ENCODE measurements at places on chromosomes 16 and 17.

- H3K4me1 ChIP-seq = no peaks in the 10 kb centered on the region
- H3K27ac ChIP-seq = no peak overlapping the region
- no peaks in the 10 kb centered on the region for H3K27me3 ChIP-seq
- no peak overlapping the region for H3K4me3 ChIP-seq
- H3K36me3 ChIP-seq = no peaks in the 10 kb centered on the region
These were observed 14.1 kb upstream of the MRTFB start for GRCh38 chr16:14056970-14057369.

- DNase-seq = no peak
- no peaks in the 10 kb centered on the region for H3K4me1 ChIP-seq
- no peak overlapping the region for H3K4me3 ChIP-seq
- H3K36me3 ChIP-seq = no peaks in the 10 kb centered on the region
These were observed 80.0 kb downstream of the USP32 start for GRCh38 chr17:60311936-60312335.

GRCh38 chr16:27244363-27244755 lies 24.2 kb downstream of the NSMCE1 start:
- H3K4me1 ChIP-seq = peaks cover 4% of the 10 kb centered on the region
- no peak for DNase-seq
- no peak overlapping the region for H3K4me3 ChIP-seq
- no peak overlapping the region for H3K27ac ChIP-seq
- no peaks in the 10 kb centered on the region for H3K36me3 ChIP-seq
- H3K27me3 ChIP-seq = no peaks in the 10 kb centered on the region

GRCh38 chr16:1206786-1207185 lies 18.3 kb downstream of the TPSG1 start:
- peaks cover 41% of the 10 kb centered on the region for H3K36me3 ChIP-seq
- H3K4me1 ChIP-seq = no peaks in the 10 kb centered on the region
- H3K4me3 ChIP-seq = no peak overlapping the region
- H3K27ac ChIP-seq = no peak overlapping the region

- DNase-seq = no peak
- no peak overlapping the region for H3K4me3 ChIP-seq
- H3K36me3 ChIP-seq = no peaks in the 10 kb centered on the region
These were observed 16.7 kb downstream of the CDH11 start for GRCh38 chr16:65105171-65105570.

DNA sequence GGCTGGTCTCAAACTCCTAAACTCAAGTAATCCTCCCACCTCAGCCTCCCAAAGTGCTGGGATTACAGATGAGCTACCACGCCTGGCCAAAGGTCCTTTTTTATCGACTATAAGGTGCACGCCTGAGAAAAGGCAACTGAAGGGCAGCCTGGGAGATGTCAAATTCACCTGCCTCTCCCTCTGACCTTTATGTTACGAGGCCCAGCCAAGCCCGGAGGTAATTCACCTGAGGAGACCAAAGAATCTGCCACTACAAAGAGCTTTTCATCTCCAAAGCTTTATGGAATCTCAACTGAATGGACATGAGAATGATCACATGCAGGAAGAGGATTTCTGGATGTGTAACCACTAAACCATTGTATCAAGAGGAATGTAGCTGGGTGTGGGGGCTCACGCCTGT lies 37.2 kb downstream of the LYRM1 start:
- H3K27ac ChIP-seq = no peak overlapping the region
- H3K4me3 ChIP-seq = no peak overlapping the region
- no peaks in the 10 kb centered on the region for H3K4me1 ChIP-seq
- H3K27me3 ChIP-seq = no peaks in the 10 kb centered on the region

GRCh38 chr16:19598805-19599510 lies 43.5 kb downstream of the VPS35L start:
- H3K4me1 ChIP-seq = peaks cover 4% of the 10 kb centered on the region
- H3K4me3 ChIP-seq = no peak overlapping the region
- no peak for DNase-seq
- H3K27me3 ChIP-seq = no peaks in the 10 kb centered on the region

DNA sequence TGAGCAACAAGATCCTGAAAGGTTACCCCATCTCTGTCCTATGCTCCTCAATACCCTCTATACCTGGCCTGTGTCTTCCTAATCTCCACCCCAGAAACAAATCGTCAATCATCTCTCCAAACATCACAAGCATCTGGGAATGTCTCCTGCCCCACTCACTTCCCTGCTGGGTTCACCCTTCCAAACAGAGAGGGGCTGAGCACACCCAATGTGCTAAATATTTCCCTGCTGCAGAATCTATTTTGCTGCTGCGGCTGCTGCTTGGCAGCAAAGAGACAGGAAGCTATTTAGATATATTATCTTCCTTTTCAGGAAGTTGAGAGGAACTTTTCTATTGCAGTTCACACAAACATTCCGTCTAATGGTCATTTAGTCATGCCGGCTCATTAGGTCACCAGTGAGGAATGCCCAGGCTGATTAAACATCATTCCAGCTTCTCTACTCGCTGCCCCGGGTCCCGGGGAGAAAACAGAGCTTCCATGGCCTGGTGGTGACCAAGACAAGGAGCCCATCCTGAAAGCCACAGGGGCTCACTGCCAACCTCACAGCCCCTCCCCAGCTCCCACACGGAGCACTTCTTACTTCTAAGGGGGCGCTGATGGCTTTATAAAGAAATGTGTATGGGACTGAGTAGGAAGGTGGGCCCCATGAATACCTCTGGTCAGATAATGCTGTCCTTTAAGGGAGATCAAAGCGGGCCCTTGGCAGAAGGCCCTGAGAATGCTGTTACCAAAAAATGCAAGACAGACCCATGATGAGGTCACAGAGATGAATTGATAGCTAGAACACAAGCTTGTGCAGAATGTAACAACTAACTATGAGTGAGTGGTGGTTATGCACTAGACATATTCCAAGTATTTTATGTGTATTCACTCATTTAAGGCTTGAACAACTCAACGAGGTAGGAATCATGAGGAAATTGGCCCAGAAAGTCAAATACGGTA lies 218.3 kb downstream of the SOX9 start:
- H3K27ac ChIP-seq = no peak overlapping the region
- no peaks in the 10 kb centered on the region for H3K4me1 ChIP-seq
- H3K36me3 ChIP-seq = no peaks in the 10 kb centered on the region

DNA sequence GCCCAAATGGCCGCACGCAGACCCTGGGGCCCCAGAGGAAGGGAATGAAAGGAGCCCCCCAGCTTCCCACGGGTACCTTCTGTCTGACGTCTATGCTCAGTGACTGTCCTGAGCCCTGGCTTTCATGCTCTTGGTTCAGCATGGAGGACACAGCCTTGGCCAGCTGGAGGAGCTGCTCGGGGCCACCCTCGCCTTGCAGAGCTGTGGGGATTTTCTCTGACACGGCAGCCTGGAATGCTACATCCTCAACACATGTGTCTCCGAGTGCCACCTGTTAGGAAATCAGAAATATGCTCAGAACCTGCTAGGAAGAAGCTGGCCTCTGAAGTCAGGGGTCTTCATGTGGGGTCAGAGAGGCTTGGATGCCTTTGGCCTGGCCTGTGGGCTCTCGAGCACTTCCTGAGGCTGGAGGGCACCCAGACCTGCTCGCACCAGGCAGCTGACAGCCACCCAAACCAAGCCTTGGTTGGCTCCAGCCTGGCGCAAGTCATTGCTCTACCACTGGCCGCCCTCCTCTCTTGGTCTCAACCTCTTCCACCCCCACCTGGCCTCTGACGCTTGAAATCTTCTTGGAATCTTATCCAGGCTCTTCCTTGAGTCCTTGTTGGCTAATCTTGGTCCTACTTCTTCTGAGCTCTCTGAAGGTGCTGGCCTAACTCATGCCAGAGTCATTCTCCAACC lies 63.7 kb upstream of the BCO1 start:
- H3K4me3 ChIP-seq = no peak overlapping the region
- H3K4me1 ChIP-seq = no peaks in the 10 kb centered on the region
- H3K27ac ChIP-seq = no peak overlapping the region
- no peaks in the 10 kb centered on the region for H3K36me3 ChIP-seq

DNA sequence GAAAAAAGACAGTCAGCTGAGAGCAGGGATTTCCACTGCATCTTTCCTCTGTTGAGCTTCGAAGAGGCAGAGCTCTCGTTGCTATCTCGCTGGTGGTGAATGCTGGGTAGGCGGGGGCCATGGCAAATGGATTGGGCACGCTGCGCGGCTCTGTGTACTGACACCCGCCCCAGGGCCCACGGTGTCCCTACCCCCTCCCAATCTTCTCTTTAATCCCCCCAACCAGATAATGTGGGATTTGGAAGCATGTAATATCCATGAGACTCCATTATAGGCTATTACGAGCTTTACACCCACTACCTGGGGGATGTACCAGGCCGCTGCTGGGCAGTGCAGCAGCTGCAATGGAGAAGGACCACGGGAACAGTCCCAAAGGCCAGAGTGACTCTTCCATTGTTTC lies 8.3 kb downstream of the PIPOX start:
- peaks cover 3% of the 10 kb centered on the region for H3K4me1 ChIP-seq
- no peak overlapping the region for H3K4me3 ChIP-seq
- no peak overlapping the region for H3K27ac ChIP-seq
- DNase-seq = no peak
- H3K36me3 ChIP-seq = peaks cover 5% of the 10 kb centered on the region

GRCh38 chr16:29943846-29944799 lies 17.8 kb upstream of the TMEM219 start:
- DNase-seq = no peak
- H3K27me3 ChIP-seq = no peaks in the 10 kb centered on the region
- no peaks in the 10 kb centered on the region for H3K4me1 ChIP-seq
- no peak overlapping the region for H3K4me3 ChIP-seq
- H3K27ac ChIP-seq = no peak overlapping the region

DNA sequence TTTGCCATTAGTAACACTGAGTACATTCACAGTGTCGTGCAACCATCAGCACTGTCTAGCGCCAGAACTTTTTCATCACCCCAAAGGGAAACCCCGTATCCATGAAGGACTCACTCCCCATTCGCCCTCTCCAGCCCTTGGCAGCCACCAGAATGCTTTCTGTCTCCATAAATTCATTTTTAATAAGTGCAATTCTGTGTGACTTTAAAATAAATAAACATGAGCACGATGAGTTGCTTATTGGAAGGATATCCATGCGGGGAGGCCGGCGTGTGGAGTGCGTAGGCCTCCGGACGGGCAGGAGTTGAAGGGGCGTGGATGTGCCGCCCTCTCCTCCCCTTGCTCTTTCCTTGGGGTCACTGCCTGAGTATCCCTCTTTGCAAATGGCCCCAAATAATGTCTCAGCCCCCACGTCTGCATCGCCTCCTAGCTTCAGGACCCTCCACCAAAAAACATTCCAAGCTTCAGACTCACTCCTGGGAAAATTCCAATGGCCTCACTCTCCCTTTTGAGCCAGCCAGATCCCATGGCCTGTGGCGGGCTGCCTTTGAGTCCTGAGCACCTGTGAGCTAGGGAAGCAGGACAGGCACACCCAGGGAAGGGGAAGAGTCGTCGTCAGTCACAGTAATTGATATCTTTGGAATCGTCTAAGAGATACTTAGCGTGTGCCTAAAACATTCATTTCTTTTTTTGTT lies 306.3 kb downstream of the SEC14L1 start:
- DNase-seq = no peak
- no peak overlapping the region for H3K27ac ChIP-seq
- no peak overlapping the region for H3K4me3 ChIP-seq
- peaks cover 22% of the 10 kb centered on the region for H3K4me1 ChIP-seq

GRCh38 chr16:66927918-66928649 lies 2.7 kb upstream of the RRAD start:
- no peaks in the 10 kb centered on the region for H3K36me3 ChIP-seq
- no peak overlapping the region for H3K4me3 ChIP-seq
- H3K4me1 ChIP-seq = peaks cover 8% of the 10 kb centered on the region
- no peak for DNase-seq
- H3K27ac ChIP-seq = no peak overlapping the region

DNA sequence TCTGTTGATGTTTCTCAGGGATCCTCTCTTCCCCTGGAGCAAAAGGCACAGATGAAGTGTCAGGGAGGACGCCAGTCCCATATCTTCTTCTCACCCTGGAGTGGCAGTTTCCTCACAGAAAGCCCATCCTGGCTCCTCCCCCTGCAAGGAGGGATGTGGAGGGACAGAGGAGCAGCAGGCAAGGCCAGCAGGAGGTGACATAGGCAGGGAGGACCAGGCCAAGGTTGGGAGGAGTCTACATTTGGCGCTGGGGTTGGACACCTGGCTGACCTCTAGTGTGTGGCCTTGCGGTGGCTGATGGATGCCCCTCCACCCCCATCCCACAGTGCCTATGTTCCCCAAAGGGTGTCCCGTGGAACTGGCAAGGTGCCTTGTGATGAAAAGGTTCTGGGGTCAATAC lies 125.4 kb downstream of the SEC14L1 start:
- peaks cover 11% of the 10 kb centered on the region for H3K4me1 ChIP-seq
- H3K27me3 ChIP-seq = no peaks in the 10 kb centered on the region
- no peak overlapping the region for H3K4me3 ChIP-seq
- no peak overlapping the region for H3K27ac ChIP-seq

GRCh38 chr17:17749921-17750320 lies 68.7 kb downstream of the RAI1 start:
- peaks cover 28% of the 10 kb centered on the region for H3K4me1 ChIP-seq
- peak; percentile 81 for DNase-seq
- no peaks in the 10 kb centered on the region for H3K36me3 ChIP-seq
- no peak overlapping the region for H3K27ac ChIP-seq
- no peaks in the 10 kb centered on the region for H3K27me3 ChIP-seq
- H3K4me3 ChIP-seq = no peak overlapping the region

GRCh38 chr16:85365120-85365519 lies 248.0 kb upstream of the GSE1 start:
- no peak for DNase-seq
- no peak overlapping the region for H3K4me3 ChIP-seq
- no peaks in the 10 kb centered on the region for H3K36me3 ChIP-seq
- no peak overlapping the region for H3K27ac ChIP-seq
- H3K4me1 ChIP-seq = peaks cover 20% of the 10 kb centered on the region
- H3K27me3 ChIP-seq = no peaks in the 10 kb centered on the region

GRCh38 chr17:17363638-17364337 lies 60.6 kb downstream of the NT5M start:
- no peak for DNase-seq
- H3K36me3 ChIP-seq = no peaks in the 10 kb centered on the region
- H3K4me3 ChIP-seq = no peak overlapping the region
- no peaks in the 10 kb centered on the region for H3K4me1 ChIP-seq
- H3K27ac ChIP-seq = no peak overlapping the region

- H3K27ac ChIP-seq = no peak overlapping the region
- DNase-seq = no peak
- peaks cover 3% of the 10 kb centered on the region for H3K4me1 ChIP-seq
- H3K4me3 ChIP-seq = no peak overlapping the region
- no peaks in the 10 kb centered on the region for H3K27me3 ChIP-seq
- H3K36me3 ChIP-seq = no peaks in the 10 kb centered on the region
These were observed 12.2 kb upstream of the RMI2 start for GRCh38 chr16:11333010-11333409.

GRCh38 chr16:76932541-76933211 lies 258.3 kb upstream of the MON1B start:
- no peak overlapping the region for H3K4me3 ChIP-seq
- H3K4me1 ChIP-seq = no peaks in the 10 kb centered on the region
- no peak overlapping the region for H3K27ac ChIP-seq
- no peak for DNase-seq
- no peaks in the 10 kb centered on the region for H3K36me3 ChIP-seq
- no peaks in the 10 kb centered on the region for H3K27me3 ChIP-seq

DNA sequence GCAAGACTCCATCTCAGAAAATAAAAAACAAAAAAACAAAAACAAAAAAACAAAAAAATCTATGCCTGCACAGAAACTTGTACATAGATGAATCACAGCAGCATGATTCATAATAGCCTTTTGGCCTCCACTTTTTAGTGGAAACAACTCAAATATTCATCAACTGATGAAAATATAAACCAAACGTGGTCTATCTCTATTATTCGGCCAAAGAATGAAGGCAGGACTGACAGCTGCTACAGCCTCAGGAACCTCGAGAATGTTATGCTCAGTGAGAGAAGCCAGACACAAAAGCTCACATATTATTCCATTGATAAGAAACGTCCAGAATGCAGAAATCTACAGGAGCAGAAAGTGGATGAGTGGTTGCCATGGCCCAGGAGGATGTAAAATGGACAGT lies 19.8 kb downstream of the PPL start:
- H3K4me3 ChIP-seq = no peak overlapping the region
- no peaks in the 10 kb centered on the region for H3K27me3 ChIP-seq
- DNase-seq = no peak
- H3K4me1 ChIP-seq = no peaks in the 10 kb centered on the region

All from H1 (cell line).